ENCODE measurements at places on chromosomes 7 and 10.

DNA sequence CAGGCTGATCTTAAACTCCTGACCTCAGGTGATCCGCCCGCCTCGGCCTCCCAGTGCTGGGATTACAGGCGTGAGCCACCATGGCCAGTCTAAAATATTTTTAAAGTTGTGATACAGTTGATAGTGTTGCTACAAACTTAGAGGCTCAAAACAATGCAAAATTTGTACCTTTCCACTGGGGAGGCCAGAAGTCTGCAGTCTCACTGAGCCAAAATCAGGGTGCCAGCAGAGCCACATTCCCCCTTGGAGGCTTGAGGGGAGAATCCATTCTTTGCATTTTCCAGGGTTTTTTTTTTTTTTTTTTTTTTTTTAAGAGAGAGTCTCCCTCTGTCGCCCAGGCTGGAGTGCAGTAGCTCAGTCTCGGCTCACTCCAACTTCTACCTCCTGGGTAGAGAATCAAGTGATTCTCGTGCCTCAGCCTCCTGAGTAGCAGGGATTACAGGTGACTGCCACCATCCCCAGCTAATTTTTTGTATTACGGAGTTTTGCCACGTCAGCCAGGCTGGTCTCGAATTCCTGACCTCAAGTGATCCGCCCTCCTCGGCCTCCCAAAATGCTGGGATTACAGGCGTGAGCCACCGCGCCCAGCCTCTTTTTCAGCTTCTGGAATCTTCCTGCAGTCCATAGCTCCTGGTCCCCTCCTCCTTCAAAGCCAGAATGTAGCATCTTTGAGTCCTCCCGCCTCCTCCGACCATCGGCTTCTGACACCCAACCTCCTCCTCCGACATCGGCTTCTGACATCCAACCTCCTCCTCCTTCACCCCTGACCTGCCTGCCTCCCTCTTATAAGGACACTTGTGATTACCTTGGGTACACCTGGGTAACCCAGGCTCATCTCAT is 37.2 kb downstream of the KLRG2 start:
- no peak for DNase-seq

DNA sequence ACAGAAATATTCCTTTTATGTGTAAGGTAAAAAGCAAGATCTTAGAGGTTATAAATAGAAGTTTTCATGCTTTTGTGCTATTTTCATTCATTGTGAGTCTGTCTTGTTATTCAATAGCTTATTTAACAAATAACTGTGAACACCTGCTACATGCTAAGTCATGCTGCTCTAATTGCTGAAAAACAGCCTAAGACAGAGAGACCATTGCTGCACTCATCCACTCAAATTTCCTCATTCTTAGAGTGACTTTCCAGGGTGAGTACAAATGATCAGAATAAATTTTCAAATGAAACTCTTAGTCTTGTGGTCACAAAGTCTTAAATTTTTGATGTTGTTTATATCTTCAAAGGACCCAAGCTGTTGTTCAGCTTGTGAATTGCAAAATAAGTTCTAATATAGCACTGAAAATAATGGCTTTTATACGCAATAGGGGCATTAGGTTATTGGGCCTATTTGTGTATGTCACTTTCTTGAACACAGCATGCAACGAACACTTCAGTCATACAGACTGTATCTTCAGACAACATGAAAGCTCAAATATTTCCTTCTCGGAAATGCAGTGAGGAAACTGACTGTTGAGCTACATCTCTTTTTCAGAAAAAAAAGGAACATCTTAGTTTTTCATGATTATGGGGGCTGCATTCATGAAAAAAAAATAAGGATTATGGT is 247.9 kb upstream of the PCDH15 start:
- DNase-seq, result no peak

DNA sequence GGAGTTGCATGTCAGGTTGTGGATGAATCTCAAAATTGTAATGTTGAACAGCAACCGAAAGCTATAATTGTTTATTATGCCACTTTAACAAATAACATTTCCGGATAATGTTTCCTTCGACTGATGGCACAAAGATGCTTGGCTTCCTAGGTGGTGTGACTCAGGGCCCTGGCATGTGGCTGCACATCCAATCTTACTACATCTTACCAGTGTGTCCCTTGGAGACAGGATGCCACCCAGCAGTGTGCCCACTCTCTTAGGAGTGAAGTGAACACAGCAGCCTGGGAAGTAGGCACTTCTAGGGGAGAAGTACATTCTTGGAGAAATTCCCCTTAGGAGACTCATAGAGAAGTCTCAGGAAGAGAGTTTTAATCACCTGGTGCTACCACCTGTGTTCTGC is 33.0 kb upstream of the GPR26 start:
- DNase-seq, result no peak

GRCh38 chr10:103720964-103721335 is 134.4 kb downstream of the SH3PXD2A start:
- DNase-seq, result no peak

- no peak for DNase-seq
Observed at GRCh38 chr7:68015122-68015977, 1018.7 kb downstream of the TYW1 start.

DNA sequence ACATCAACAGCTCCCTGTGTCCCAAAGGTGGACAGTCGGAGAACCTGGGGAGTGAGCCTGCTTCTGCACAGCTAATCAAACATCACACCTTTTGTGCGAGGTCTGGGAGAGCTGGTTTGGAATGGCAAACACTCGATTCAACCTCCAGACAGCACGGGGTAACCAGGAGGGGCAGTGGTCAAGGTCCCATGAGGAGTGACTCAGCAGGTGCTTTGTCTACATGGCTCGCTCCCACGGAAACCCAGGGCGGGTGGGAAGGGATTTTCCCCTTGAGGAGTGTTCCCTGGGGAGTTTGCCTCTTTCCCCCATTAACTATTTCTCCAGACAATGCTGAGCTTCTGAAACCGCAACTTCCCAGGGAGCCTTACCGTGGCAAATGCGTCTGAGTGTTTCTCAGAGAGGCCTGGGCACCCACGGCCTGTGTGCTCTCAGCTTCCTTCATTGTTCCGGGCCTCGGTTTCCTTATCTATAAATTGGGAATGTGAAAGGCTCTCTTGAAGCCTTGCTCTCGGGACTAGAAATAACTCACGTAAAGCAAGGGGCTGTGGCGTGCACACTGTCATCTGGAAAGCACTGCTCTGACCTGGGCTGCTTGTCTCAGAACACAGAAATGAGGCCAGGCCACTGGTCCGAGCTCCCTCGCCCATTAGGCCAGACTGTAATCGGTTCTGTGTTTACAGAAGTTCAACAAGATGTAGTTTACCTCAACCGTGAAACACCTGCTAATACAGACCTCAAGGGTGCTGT is 14.0 kb upstream of the GTPBP4 start:
- DNase-seq, result no peak

- DNase-seq, result peak; percentile 41
Observed at GRCh38 chr10:78312197-78313047, 278.8 kb downstream of the RPS24 start.

DNA sequence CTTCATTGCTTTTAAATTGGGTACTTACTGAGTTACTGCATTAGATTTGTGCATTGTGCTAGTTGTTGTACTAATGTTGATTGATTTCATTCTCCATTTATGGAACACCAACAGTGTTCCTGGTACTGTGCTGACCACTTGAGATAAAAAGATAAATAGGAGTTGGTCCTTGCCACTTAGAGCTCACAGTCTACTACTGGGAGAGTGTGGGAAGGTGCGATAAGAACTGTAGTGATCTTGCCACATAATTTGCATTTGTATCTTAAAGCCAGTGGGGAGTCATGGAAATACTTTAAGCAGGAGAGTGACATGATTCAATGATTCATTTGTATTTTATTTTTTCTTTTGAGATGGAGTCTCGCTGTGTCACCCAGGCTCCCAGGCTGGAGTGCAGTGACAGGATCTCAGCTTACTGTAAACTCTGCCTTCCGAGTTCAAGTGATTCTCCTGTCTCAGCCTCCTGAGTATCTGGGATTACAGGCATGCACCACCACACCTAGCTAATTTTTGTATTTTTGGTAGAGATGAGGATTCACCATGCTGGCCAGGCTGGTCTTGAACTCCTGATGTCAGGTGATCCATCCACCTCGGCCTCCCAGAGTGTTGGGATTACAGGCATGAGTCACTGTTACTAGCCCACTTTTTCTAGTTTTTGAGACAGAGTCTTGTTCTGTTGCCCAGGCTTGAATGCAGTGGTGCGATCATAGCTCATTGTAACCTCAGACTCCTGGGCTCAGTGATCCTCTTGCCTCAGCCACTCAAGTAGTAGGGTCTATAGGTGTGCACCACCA is 51.2 kb upstream of the TMEM248 start:
- no peak for DNase-seq

DNA sequence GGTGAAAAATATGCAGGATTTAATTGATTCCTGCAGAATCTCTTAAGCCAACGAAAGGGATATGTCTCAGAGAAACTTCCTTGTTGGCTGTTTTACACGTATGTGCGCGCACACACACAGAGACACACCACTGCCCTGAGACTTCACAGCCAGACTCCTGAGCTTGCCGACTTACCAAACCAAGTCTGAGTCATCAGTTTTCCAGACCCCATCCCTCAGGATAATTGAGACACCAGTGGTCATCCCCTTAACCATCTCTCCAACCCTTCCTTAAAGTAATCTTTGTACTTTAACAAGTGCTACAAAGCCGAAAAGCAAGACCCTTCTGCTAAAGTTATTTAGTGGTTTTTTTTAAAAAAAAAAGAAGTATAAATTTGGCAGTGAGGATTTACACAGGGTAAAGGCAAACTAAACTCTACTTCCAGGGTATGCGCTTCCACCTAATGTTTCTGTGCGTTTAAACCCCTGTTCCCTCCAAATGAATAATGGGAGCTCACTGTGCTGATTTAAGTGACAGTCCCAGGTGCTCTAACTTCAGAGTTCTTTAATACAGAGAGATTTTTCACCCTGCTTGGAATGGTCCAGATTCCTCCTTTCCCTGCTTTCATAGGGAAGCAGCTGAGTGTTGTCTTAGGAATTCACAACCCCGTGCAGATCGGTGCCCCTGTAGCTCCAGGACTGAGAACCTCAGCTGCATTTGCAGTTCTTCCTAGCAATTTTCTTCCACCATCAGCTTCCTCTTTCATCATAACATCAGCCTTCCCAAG is 198.5 kb downstream of the INHBA start:
- DNase-seq, result no peak

DNA sequence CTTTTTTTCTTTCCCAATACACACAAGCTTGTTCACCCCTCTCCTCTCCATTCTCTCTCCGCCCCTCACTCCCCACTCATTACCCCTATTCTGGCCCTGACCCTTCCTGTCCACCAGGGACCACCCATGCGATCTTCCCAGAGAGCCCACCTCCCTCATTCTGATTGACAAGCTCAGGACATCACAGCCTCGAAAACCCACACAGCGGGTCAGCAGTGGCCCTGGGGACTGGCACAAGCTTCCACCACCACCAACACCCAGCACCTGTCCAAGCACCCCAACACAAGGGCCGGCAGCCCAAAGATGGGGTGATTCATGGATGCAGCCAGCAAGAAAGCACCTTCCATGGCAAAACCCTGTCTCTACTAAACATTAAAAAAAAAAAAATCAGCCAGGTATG is 50.0 kb upstream of the USP6NL start:
- no peak for DNase-seq

- peak; percentile 33 for DNase-seq
Observed at GRCh38 chr7:129210256-129210988, 14.4 kb upstream of the AHCYL2 start.

GRCh38 chr7:140657891-140658290 is 14.9 kb upstream of the ADCK2 start:
- no peak for DNase-seq

- DNase-seq, result no peak
Observed at GRCh38 chr7:94431176-94431575, 36.5 kb downstream of the COL1A2 start.

DNA sequence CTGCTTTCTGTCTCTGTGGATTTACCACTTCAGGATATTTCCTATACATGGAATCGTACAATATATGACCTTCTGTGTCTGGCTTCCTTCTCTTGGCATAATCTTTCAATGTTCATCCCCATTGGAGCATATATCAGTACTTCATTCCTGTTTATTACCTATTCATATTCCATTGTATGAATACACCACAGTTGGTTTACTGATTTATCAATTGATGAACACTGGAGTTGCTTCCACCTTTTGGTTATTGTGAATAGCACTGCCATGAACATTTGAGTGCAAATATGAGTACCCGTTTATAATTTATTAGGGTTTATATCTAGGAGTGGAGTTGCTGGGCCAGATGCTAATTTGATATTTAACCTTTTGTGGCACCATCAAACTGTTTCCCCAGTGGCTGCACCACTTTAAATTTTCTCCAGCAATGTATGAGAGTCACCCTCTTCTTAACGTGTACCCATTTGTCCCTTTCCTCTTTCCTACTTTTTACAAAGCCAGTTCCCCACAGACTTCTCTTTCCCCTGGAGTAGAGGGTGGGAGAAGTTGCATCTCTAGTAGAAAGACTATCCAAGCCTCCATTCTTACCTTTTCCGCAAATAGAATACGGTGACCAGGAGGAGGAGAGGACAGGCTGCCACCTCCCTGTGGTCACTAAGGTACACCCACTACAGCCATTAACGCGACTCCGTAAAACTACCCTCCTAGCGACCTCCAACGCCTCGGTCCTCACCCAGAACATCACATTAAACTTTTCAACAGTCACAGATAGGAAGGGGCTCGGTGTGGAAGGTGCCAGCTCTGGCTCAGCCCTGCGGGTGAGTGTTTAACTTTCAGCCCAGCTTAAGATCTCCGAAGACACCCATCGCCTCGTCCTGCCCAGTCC is 25.6 kb downstream of the SCD start:
- no peak for DNase-seq

- no peak for DNase-seq
Observed at GRCh38 chr10:80484676-80485075, 30.6 kb downstream of the TSPAN14 start.

GRCh38 chr10:86752311-86752710 is 4.1 kb upstream of the BMPR1A start:
- DNase-seq, result no peak

DNA sequence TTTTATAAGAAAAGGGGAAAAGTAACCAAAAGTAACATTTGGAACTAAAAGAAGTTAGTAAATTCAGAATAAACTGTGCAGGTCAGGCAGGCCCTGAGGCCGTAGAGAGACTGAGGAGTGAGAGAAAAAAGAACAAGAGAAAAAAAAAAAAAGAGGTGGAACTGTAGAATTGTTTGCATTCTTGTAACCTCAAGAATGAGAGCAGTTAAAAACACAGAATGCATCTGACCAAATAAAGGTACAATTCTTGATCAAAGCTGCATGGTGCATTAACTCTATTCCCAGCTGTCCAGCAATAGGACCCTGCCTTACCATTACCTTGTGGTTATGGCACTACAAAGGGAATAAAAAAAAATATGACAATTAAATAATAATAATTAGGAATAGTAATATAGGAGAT is 170.1 kb upstream of the SEMA3A start:
- no peak for DNase-seq

- DNase-seq, result no peak
Observed at GRCh38 chr7:7808156-7808555, 89.7 kb upstream of the RPA3 start.

DNA sequence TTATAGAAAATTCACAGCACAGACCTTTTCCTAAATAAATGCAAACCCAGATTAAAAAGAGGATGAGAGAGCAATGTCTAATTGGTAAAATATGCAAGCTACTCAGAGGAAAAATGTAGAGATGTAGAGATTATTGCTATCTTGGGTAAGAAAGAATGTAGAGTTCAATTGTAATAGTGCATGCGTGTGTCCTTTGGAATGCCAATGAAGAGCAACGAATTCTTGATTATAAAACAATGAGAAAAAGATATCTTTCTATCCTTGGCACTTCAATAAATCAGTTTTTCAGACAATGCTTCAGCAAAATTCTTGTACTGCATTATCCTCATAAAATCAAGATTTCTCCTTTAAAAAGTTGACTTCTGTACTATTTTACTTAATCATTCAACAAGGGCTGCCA is 50.9 kb downstream of the SEMA3D start:
- DNase-seq, result no peak

- DNase-seq, result no peak
Observed at GRCh38 chr7:102471791-102472125, 7.0 kb downstream of the POLR2J start.

All from stromal cell of bone marrow (primary cell).